HAP-1 (cell line): ENCODE measurements at places on chromosomes 4 and X.

- DNase-seq: peak; percentile 63
Measured at GRCh38 chr4:105677709-105678108, 30.8 kb downstream of the INTS12 start.

DNA sequence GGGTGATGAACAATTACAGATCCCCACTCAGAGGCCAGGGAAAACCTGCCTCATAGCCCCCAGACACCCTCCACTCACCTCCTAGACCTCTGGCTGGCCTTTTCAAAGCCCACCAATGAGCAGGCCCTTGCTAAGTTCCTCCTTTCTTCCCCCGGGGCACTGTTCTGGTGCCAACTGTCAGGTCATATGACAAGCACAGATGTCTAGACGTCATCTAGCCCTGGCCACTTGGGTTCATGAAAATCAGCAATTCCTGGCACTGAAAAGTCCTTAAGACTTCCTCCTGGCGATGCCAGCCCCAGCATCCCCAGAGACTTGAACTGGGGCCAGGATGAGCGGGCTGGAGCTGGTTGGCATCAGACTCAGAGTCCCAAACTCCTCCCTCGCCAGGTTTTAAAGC, 115.6 kb upstream of the NALF2 start:
- DNase-seq: no peak

DNA sequence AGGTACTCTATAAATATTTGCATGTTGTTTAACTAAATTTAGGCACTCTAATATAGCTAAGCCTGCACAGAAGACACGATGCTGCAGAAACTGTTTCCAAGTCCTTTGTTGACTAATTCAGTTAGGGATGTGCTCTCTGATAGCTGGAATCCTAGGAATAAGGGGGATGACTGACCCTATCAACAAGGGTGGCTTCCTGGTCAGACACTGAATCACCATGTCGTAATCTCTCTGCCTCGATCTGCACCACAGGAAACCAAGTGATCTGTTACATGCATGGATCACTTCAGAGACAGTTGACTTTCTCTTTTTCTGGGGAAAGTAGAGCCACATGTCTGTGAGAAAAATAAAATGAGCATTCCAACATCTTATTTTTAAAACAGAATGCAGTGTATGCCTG, 169.1 kb downstream of the GUCY2F start:
- no peak for DNase-seq

DNA sequence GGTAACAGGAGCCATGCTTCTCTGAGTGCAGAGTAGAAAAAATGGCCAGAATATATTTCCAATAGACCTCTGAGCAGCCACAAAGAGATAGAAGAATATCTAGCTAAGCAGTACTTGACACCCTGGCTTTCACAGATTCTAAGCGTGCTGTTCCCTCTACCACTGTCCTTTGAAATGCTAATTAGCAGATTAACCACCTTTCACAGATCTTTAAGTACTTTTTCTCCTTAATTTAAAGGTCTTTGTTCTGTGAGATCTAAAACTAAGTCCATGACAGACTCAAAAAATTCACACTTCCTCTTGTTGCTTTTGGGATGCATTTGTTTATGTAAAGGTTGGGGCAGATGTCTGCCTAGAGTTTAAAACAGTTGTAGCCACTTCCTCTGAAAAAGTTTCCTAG, 28.3 kb upstream of the MAGEC2 start:
- DNase-seq: peak; percentile 35

DNA sequence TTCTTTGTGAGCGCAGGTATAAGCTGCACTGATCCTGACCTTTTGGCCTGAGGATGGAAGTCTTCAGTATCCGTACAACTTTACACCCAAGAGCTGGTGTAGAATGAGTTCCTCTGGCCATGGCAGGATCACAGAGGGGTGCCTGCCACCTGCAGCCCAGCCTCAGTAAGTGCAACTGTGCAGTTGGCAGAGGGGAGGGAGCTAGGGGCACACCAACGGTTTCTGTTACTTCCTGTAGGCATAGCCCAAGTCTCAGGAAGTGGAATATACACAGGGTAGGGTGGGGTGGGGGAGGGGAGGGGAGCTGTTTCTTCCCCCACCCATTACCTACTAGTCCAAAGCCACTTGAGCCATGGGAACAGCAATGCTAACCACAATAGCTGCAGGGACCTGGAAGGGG, 85.4 kb upstream of the GBA3 start:
- DNase-seq: peak; percentile 59

- DNase-seq: no peak
Measured at GRCh38 chr4:188781655-188782054, 642.4 kb downstream of the TRIML1 start.

GRCh38 chrX:10045327-10046000, 78.3 kb downstream of the CLDN34 start:
- no peak for DNase-seq

- DNase-seq: no peak
Measured at GRCh38 chr4:101886826-101887225, 96.3 kb downstream of the BANK1 start.

GRCh38 chr4:26900765-26901164, 40.1 kb downstream of the STIM2 start:
- no peak for DNase-seq

DNA sequence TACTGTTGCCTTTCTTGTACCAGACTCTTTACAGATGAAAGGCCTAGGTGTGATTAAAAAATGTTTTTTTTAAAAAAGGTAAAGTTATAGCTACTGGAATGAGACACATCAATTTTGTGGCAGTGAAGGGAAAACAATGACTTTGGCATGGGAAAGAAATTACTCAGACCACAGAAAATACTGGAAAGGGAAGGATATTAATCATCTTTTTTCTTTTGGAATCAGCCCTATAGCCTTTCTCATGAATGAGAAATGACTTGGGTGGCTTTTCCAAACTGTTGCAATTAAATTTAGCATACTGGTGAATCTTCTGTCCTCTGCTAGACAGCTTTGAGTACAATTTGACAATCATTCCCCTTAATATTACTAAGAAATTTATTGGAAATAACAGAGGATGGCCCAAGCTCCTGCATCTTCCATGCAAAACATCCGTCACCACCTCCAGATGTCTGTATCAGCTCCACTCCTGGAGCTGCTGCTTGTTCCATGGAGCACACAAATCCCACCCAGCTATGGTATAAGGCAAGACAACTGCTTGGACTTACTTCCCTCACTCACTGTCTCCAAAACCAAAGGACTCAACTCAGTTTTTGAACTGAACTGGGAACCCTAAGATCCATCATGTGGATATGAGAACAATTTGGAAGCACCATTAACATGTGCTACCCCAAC, 97.6 kb upstream of the ARSJ start:
- DNase-seq: no peak

DNA sequence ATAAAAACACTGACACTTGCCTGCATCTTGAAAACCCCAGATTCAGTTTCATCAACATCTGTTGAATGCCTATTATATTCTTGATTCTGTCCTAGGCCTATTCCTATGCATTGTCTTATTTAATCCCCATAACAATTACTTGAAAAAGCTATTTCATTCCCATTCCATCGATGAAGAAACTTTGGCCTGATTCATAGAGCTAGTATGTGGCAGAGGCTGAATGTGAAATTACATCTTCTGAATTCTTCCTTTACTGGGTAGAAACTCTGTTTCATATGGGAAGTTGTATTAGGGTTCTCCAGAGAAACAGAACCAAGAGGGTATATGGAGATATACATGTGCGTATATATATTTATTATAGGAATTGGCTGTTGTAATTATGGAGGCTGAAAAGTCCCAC, 35.0 kb upstream of the SLC4A4 start:
- DNase-seq: no peak

DNA sequence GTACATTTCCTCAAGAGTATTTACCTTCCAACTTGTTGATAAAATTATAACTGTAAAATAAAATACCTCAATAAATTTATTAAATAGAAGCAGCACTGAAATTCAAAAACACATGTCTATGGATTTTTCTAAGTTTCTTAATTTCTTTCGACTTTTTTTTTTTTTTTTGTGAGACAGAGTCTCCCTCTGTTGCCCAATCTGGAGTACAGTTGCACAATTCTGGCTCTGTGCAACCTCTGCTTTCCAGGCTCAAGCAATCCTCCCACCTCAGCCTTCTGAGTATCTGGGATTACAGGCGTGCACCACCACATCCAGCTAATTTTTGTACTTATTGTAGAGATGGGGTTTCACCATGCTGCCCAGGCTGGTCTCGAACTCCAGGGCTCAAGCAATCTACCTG, 79.8 kb downstream of the IQCM start:
- DNase-seq: no peak
